Activated CD4-positive, alpha-beta memory T cell treated with anti-CD3 and anti-CD28 coated beads for 36 hours (primary cell): ENCODE measurements at places on chromosomes 5 and 9. TPM values are rescaled to one million over a fixed set of nuclear protein-coding genes. Genes with fewer than 3 reads are reported as not detected.

Gene SPATA31E1
- not detected for total RNA-seq

GRCh38 chr9:69090946-69091345, 55.4 kb downstream of the FXN start:
- DNase-seq, result no peak

DNA sequence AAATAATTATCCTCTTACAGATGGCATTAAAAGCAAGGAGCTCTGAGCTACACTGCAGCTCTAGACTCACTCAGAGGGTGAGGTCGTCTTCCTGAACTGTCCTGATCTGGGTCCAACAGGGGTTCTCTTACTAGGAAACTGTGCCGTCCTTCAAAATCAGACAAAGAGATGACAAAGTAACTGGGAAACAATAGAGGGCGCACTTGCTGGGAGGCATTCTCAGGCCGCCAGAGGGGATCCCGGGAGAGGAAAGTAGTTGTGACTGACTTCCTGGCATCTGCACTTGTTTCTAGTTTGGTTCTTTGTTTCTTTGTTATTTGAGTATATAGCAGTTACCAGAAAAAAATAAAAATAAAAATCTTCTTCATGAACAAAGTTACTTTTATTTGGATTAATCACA, 142.9 kb upstream of the MSX2 start:
- no peak for DNase-seq

GRCh38 chr5:116576053-116576713, 1.6 kb upstream of the SEMA6A start:
- peak; percentile 57 for DNase-seq

Gene SLC34A3
- total RNA-seq, result not detected

- DNase-seq, result no peak
These were observed 2.5 kb downstream of the F2R start for GRCh38 chr5:76718381-76718832.

Gene POU5F2
- 0.33 TPM for total RNA-seq

DNA sequence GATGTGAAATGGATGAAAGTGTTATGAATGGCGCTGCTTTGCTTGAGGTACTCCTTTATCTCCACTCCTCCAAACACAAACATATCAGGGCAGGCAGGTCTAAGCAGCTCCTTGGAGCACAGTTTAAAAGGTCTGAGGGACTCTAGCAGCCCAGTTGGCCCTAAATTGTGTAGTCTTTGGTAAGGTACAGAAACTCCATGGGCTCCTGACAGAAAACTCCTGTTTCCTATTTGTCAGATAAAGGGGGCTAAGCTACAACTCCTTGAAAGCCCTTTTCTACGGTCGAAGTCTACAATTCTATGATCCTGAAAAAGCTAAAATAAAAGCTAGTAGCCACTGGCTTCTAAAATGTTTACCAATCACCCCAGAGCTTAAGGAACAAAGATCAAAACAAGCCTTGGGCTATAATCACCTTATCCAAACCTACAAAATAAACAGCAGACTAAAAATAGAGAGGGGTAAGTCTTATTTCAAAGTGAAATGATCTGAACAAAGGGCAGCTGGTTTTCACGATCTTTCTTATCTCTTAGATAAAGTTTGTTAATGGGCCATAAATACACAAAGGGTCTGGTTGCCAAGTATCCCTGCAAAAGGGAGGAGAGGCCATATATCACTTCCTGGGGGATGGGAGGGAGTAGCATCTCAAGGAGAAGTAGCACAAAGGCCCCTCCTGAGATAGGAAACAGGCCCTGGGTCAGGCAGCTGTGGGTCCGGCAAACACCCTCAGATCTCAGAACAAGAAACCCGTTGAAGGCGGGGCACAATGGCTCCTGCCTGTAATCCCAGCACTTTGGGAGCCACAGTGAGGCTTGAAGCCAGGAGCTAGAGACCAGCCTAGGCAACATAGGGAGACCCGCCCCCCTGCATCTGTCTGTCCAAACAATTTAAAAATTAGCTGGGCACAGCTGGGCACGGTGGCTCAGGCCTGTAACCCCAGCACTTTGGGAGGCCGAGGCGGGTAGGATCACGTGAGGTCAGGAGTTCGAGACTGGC, 28.3 kb upstream of the DENND4C start:
- no peak for DNase-seq

DNA sequence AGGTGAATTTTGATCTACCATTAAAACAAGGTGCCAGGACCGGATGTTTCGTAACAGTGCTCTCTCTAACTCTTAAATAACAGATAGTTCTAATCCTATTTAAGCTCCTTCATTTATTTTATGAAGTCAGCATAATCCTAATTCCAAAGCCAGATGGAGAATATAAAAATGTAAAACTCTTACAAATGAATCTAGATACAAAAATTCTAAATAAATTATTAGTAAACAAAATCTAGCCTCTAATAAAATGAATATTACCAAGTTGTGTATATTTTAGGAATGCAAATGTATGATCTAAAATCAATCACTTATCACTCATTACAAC, 32.4 kb upstream of the IL33 start:
- no peak for DNase-seq

Gene EMB
- 90.2 TPM for total RNA-seq

DNA sequence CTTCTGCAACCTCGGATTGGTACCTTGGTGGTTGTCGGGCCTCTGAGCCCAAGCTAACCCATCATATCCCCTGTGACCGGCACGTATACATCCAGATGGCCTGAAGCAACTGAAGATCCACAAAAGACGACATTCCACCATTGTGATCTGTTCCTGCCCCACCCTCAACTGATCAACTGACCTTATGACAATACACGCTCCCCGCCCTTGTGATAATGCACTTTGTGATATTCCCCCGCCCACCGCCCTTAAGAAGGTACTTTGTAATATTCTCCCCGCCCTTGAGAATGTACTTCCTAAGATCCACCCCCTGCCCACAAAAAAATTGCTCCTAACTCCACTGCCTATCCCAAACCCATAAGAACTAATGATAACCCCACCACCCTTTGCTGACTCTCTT, 16.5 kb upstream of the TOR1B start:
- DNase-seq, result no peak

Gene UGT3A2
- not detected for total RNA-seq

GRCh38 chr5:125487231-125487630, 740.8 kb upstream of the ZNF608 start:
- no peak for DNase-seq

GRCh38 chr9:33690143-33690933, 105.0 kb upstream of the PRSS3 start:
- no peak for DNase-seq

DNA sequence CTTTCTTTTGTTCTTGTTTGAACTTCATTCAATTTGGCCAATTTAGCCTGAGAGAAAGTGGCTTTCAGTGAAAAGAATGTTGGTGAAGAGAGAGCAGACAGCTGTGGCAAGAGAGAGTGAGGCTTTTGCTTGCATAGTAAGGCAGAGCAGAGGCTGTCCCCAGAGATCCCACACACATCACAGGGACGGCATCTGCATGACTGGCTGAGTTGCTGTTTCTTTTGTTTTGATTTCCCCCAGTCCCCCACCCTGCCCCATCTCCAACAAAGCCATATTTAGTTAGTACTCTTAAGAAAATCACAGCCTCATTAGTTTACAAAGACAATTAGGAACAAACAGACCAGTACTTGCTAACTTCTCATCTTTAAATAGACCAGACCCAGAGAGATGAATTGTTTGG, 363.9 kb upstream of the SEMA6A start:
- no peak for DNase-seq

Gene MLANA
- not detected for total RNA-seq

Gene ORM2
- not detected for total RNA-seq

GRCh38 chr5:171189442-171189841, 119.6 kb upstream of the TLX3 start:
- DNase-seq, result no peak

- DNase-seq, result no peak
These were observed 438 bp downstream of the TRIP13 start for GRCh38 chr5:893137-893506.

DNA sequence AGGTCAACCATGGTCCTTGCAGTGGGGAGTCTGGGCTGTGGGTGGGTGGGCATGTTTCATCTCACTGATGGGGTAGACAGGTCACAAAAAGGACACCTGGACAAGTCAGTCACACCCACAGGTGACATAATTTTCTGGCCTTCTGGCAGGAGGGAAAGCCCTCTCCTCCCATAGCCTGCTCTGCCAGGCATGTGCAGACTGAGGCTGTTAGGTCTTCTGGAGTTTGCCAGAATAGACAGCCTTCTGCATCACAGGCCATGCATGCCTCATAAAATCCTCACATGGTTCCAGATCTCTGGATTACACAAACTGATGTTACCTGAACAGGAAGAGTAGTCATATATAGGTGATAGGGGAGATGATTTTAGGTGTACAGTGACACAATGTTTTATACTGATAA, 49.1 kb downstream of the ARHGAP26 start:
- no peak for DNase-seq

DNA sequence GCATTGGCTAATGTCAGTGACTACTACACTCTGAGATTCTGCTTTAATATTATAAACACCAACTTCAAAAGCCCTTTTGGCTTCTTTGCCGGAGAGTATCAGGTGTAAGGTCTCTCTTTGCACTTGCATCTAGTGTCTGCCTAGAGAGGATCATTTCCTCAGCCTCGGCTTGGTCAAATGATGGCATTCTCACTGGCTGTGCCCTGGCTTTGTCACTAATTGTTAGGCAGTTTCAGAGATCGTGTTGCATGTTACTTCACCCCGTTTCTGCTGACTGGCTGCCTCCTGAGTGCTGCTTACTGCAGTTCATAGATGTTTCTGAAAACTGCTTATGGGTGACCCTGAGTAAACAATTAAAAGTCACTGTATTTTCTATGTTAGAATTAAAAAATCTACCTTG, 48.8 kb downstream of the SLC1A3 start:
- DNase-seq, result no peak

DNA sequence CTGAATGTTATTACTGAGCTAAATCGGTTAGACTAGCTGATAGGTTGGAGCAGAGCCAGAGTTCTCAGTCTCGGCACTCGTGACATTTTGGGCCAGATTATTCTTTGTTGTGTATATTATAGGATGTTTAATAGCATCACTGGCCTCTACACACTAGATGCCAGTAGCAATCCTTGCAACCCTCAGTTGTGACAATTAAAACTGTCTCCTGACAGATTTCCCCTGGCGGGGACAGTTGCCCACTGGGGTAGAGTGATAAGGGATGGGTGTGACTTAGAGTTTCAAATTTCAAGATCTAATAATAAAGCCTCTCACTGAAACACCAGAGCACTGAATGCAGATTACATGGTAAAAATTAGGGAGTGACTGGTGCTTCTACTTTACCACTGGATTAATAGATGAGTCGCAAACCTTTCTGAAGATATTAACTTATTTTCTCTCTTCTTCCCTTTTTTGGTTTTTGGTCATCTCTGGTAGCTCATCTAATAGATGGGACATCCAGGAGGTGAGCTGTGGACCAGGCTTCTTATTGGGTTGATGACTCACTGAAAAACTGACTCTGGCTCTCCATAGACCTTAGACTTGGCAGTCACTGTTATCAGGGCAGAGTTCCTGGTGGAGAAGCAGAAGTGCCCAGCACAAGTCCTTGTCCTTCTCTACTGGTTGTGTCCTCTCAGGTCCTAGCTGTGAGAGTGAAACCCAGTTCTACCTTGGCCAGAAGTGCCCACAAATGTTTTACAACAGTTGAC, 150.3 kb downstream of the UNC13B start:
- DNase-seq, result no peak

Gene LCN1
- not detected for total RNA-seq

- no peak for DNase-seq
These were observed 87.7 kb downstream of the NSUN2 start for GRCh38 chr5:6545036-6545693.

Gene TEK
- total RNA-seq, result not detected

Gene ZNF608
- total RNA-seq, result not detected

GRCh38 chr5:15746833-15747232, 246.9 kb downstream of the FBXL7 start:
- no peak for DNase-seq

DNA sequence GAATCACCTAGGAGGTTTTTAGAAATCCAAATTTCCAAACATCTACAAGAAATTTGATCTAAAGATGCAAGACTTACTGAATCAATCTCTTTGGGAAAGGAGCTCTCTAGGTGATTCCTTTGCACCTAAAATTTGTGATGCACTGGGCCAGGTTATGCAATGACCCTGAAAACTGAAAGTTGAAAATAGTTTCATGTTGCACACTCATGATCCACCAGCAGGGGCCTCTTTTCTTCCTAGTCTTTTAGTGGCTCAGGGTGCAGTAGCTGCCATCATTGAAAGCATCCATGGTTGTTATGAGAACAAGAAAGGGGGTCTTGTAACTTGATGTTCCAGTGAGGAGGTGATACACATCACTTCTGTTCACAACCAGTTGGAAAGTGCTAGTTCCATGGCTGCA, 486.8 kb downstream of the PSAT1 start:
- no peak for DNase-seq

DNA sequence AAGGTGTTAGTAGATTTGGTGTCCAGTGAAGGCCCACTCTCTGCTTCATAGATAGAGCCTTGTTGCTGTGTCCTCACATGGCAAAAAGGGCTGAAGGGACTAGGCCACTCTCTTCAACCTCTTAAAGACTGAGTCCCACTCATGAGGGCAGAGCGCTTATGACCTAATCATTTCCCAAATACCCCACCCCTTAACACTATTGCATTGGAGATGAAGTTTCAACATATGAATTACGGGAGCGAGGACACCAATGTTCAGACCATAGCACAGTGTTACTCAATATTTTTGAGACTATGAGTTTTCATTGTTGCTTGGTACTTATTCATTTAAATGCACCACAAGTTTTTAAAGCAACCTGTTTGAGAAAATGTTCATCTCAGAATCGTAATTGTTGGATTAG, 8.8 kb upstream of the OTULINL start:
- DNase-seq, result no peak

Gene ZNF474
- not detected for total RNA-seq
